ENCODE measurements at places on chromosomes 3 and 15. TPM values are rescaled to one million over a fixed set of nuclear protein-coding genes. Genes with fewer than 3 reads are reported as not detected.

PLCL2 gene
- 38.6 TPM for total RNA-seq

PCSK6 gene
- 20.2 TPM for total RNA-seq

STAB1 gene
- total RNA-seq, result 169 TPM

FSD2 gene
- total RNA-seq, result 47.7 TPM

HACD2 gene
- total RNA-seq, result 26.6 TPM

RPLP1 gene
- total RNA-seq, result 1,031 TPM

LIPC gene
- total RNA-seq, result 0.68 TPM

GRCh38 chr15:52101542-52102323, 10.8 kb downstream of the BCL2L10 start:
- no peak for DNase-seq

DNA sequence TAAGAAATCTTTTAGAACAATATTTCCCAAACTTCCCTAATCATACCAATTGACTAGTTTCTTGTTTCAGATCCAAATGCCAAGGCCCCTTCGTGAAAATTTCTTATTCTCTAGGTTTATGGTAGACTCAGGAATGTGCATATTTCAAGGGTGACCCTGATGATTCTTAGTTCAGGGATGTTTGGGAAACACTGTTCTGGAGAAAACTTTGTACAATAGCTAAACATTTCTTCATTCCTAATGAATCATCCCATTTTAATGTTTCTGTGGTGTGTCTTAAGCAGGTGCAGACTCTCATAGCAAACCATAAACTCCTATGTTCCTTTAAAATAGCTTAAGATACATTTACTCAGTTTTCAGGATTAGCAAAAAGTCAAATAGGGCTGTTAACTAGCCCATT, 314.5 kb downstream of the TIGIT start:
- no peak for DNase-seq

DNA sequence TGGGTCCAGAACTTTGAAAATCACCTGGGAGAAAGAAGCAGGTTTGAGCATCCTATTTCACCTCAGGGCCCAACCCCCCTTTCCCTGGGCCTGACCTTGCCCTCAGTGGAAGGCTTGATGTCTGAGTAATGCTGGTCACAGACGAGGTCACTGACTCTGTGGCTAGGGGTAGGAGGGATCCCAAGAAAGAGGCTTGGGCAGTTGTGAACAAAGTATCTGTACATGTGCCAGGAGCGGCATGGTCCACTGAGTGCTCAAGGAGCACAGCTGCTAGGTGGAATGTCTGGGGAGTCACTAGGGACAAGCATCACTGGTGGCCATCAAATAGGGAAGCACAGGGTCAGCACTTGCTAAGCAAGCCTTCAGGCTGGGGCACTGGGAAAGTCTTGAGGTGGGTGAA, 7.3 kb downstream of the CCDC71 start:
- DNase-seq, result no peak

DNA sequence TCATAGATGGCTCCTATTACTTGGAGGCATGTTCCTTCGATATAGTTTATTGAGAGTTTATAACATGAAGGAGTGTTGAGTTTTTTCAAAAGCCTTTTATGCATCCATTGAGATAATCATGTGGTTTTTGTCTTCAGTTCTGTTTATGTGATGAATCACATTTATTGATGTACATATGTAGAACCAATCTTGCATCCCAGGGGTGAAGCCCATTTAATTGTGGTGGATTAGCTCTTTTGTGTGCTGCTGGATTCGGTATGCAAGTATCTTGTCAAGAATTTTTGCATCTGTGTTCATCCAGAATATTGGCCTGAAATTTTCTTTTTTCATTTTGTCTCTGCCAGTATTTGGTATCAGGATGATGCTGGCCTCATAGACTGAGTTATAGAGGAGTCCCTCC, 81.0 kb downstream of the NAALADL2 start:
- DNase-seq, result no peak

DNA sequence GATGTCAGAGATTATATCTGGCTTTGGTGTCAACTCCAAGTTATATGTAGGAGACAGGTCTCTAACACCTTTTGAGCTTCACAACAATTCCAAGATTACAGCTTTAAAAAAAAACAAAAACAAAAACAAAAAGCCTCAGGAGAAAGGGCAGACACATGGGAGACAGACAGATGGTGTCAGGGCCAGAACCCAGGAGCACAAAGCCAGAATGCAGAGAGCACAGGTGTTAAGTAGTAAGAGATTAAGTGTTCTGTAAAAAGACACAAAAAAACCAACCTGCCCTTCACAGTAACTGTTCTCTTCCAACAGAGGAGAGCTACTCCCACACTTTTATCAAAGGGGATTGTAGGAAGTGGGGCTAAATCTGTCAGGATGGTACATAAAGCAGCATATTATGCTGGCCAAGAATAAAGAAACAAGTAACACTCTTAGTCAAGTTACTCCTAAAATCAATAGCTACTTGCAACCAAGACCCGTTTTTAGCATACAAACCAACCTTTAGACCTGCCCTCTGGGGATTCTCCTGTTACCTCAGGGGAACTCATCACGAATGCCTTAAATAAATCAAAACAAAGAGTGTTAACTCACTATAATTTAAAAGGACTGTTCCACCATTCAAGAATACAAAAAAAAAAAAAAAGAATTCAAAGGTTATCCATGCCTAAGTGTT, 5.9 kb downstream of the CPEB1 start:
- DNase-seq, result no peak

GRCh38 chr3:118803096-118803476, 231.6 kb downstream of the IGSF11 start:
- no peak for DNase-seq

DNA sequence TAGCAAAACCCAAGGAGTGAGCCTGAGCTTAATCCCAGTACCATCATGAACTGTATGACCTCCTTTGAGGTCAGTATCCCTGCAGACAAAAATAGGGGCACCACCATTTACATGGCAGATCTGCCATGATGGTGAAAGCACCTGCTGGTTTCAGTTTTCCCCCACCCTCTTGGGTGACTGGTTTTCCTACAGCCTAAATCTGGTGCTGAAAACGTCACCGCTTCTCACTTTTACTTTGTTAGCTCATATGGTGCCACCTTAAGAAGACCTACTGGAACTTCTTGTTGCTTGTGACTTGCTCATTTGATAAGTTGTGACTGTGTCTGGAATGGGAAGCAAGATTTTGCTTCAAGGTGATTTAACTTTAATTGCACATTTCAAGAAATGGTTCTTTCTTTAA, 5.1 kb downstream of the PPP1R2 start:
- no peak for DNase-seq

- DNase-seq, result no peak
These were observed 18.7 kb downstream of the CHST14 start for GRCh38 chr15:40489274-40490175.

DNA sequence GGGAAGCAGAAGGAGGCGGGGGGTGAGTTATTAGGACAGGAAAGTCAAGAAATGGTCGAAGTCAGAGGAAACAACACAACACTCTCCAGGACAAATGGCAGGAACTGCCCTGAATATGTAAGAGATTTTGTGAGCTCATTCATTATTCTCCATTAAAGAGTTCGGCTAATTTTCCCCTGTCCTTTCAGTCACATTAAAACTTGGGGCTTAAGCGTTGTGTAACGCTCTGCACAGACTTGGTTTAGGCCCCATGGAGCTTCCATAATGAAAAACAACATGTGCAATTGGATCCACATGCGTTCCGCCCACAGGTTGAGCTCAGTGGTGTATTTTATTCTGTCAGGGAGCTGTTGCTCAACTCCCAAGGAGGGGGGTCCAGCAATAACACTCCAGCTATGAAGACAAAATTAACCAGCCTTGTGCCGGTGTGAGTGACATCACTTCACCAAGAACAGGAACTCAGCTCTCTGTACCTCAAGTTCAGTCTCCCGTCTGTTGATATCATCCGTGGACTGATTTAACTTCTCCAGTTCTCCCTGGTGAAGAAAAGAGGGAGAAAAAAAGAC, 2.3 kb downstream of the SH3BP5 start:
- peak; percentile 70 for DNase-seq

- no peak for DNase-seq
These were observed 303.0 kb upstream of the TPRG1 start for GRCh38 chr3:188868803-188869202.

DNA sequence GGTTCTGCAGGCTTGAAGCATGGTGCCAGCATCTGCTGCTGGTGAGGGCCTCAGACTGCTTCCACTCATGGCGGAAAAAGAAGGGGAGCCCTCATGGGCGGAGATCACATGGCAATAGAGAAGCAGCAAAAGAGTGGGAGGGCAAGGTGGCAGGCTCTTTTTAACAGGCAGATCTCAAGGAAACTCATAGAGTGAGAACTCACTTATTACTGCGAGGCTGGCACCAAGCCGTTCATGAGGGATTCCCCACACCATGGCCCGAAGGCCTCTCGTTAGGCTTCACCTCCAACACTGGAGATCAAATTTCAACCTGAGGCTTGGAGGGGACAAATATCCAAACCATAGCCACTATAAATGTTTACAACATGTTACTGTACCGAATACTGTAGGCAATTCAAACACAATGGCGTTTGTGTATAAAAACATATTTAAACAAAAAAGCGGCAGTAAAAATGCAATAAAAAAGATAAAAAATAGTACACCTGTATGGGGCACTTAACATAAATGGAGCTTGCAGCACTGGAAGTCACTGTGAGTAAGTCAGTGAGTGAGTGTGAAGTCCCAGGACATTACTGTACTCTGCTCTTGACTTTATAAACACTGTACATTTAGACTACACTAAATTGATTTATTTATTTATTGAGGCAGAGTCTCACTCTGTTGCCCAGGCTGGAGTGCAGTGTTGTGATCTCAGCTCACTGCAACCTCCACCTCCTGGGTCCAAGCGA, 18.8 kb upstream of the MOBP start:
- DNase-seq, result no peak

- no peak for DNase-seq
These were observed 38.4 kb upstream of the MEIS2 start for GRCh38 chr15:37138591-37139215.

DNA sequence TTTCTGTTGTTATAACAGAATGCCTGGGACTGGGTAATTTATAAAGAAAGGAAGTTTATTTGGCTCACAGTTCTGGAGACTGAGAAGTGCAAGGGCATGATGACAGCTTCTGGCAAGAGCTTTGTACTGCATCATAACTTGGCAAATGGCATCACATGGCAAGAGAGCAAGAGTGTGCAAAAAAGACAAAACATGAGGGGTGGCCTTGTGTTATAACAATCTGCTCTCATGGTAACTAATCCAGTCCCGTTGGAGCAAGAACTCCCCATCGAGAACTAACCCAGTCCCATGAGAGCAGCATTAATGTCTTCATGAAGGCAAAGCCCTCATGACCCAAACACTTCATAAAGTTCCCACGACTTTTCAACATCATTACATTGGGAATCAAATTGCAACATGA, 23.2 kb downstream of the SCN11A start:
- no peak for DNase-seq

DNA sequence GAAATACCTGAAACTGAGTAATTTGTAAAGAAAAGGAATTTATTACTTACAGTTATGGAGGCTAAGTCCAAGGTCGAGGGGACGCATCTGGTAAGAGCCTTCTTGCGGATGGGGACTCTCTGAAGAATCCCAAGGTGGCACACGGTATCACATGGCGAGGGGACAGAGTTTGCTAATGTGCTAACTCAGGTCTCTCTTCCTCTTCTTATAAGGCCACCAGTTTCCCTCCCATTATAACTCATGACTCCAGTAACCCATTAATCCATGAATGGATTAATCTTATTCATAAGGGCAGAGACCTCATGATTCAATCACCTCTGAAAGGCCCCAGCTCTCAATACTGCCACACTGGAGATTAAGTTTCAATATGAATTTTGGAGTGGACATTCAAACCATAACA, 15.7 kb downstream of the ZBED2 start:
- DNase-seq, result no peak

GRCh38 chr3:157077565-157077991, 82.4 kb downstream of the CCNL1 start:
- DNase-seq, result no peak

- no peak for DNase-seq
These were observed 207.9 kb upstream of the SATB1 start for GRCh38 chr3:18633002-18633401.

DNA sequence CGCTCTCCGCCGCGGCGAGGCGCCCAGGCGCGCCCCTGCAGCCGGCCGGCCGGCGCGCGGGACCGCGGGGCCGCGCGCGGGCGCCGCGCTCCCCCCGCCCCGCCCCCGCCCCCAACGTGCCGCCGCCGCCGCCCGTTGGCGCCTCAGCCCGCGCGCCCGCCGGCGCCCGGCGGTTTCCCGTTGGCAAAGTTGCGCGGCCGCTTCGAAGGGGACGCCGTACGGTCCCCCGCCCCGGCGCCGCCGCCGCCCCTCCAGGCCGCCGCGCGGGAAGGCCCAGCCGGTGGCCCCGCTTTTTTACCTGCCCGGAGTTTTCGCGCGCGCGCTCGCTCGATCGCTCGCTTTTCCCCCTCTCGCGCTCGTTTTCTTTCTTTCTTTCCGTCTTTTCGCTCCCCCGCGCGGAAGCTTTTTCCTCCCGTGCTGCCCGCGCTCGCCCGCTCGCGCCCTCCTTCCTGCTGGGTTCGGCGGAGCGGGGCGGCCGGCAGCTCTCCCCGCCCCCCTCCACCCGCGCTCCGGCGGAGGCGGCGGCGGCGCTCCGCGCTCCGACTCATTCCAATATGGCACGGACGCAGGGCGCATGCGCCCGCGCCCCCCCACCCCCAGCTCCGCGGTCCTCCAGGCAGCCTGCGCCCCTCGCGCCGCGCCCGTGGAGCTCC, at the start of gene SFMBT1:
SFMBT1 (minus strand) TSS at position 556 of the 653 bp plus-strand sequence. CDS start 76,945 bp downstream, outside the sequence.
- DNase-seq, result peak; percentile 76

GRCh38 chr15:90205886-90206285, 4.8 kb downstream of the SEMA4B start:
- no peak for DNase-seq

- peak; percentile 72 for DNase-seq
These were observed 34.7 kb upstream of the NDUFB4 start for GRCh38 chr3:120561251-120562045.

DNA sequence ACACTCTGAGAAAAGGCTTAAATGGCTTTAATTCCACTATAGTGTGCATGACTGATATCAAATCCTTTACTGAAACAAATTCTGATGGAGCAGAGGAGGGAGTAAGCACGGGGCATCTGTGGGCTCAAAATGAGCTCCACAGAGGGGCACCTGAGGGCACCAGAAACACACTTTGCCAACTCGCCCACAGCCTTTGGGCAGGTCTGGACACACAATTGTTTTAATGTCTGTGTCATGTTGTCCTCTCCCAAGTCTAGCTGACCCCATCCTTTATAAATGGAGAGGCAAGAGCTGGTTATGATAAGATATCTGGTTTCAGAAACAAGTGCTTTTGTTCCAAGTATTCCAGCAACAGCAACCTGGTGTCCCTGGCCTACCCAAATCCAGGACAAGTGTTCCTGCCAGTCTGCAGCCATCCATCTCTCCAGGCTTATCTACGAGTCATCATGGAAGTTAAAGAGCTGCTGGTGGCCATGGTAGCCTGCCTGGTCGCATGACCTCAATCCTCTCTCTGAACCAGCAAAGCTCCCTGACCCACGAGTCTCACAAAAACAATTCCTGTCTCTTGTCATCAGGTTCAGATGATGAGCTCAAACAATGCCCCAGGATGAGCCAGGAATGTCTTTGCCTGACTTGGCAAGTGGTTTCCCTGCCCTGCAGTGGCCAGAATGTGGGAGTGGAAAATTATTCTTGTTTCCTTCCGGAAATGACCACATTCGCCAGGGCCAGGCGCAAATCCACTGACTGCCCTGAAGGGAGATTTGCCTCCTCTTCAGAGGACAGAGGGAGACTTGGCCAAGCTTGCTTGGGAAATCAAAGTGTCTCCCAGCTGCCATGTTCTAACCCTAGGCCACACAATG, 64.4 kb upstream of the TPM1 start:
- DNase-seq, result peak; percentile 42

GRCh38 chr3:103203441-103203840, 768.6 kb downstream of the ZPLD1 start:
- no peak for DNase-seq

- no peak for DNase-seq
These were observed 3.1 kb upstream of the ABHD6 start for GRCh38 chr3:58234516-58234931.

All from left cardiac atrium (tissue), 4 donors.